ENCODE measurements at places on chromosomes 2 and 18. TPM values are rescaled to one million over a fixed set of nuclear protein-coding genes. Genes with fewer than 3 reads are reported as not detected.
A peak's percentile ranks its signal among the peaks of the same experiment; 100 is the strongest.

- no peaks in the 10 kb centered on the region for H3K36me3 ChIP-seq
- DNase-seq: no peak
- H3K27me3 ChIP-seq: no peaks in the 10 kb centered on the region
- H3K4me3 ChIP-seq: no peak overlapping the region
- no peak overlapping the region for H3K27ac ChIP-seq
- no peaks in the 10 kb centered on the region for H3K4me1 ChIP-seq
Measured at GRCh38 chr2:53512071-53512826, 255.4 kb upstream of the CHAC2 start.

- H3K27me3 ChIP-seq: no peaks in the 10 kb centered on the region
- no peak for DNase-seq
- no peak overlapping the region for H3K4me3 ChIP-seq
- no peaks in the 10 kb centered on the region for H3K36me3 ChIP-seq
- H3K4me1 ChIP-seq: no peaks in the 10 kb centered on the region
Measured at GRCh38 chr18:27825689-27826088, 351.2 kb downstream of the CDH2 start.

- no peaks in the 10 kb centered on the region for H3K36me3 ChIP-seq
- no peak overlapping the region for H3K4me3 ChIP-seq
- H3K27ac ChIP-seq: no peak overlapping the region
- no peaks in the 10 kb centered on the region for H3K27me3 ChIP-seq
- DNase-seq: no peak
Measured at GRCh38 chr2:10297959-10298531, 4.7 kb upstream of the HPCAL1 start.

DNA sequence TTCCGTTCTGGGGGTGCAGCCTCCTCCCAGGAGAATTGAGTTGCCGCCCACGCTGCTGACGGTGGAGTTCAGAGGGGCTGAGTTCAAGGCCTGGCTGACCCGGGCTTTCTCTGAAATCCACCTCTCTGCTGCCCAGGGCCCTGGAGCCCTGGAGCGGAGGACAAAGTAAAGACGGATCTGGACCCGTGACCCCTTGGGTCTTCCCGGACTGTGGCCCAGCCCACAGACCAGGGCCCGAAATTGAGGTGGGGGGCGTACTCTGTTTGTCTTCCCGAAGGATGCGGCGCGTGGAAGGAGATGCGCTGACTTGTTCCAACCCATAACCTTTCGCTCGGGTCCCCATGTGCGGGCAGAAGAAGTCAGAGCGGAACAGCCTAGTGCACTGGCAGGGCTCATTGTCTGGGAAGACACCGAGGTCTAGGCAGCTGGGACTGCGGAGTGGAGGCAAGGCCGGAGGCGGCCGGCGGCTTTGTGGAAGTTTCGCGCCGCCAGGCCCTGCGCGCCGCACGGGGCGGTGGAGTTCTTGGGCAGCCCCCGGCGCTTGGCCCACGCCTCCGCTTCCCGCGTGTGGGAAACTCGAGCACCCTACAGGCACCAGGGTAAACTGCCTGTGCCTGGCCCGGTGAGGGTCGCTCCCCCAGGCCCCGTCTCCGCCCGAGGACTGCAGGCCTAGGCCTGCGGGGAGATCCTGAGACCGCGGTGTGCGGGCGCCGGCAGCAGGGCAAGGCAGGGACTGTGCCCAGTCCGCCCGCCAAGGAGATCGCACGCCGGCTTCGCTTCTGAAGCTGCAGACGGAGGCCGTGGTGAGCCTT is 9.8 kb downstream of the POU3F3 start:
- H3K4me3 ChIP-seq: no peak overlapping the region
- no peak overlapping the region for H3K27ac ChIP-seq
- H3K27me3 ChIP-seq: peaks cover 100% of the 10 kb centered on the region
- DNase-seq: no peak
- peaks cover 30% of the 10 kb centered on the region for H3K4me1 ChIP-seq

Gene CPS1
- 6.8 TPM for total RNA-seq

- peaks cover 33% of the 10 kb centered on the region for H3K4me1 ChIP-seq
- no peaks in the 10 kb centered on the region for H3K36me3 ChIP-seq
- H3K27me3 ChIP-seq: no peaks in the 10 kb centered on the region
- H3K4me3 ChIP-seq: peak overlapping the region; percentile 99
- H3K27ac ChIP-seq: peak overlapping the region; percentile 98
Measured at GRCh38 chr2:203532957-203533658, 2.0 kb downstream of the RAPH1 start.

DNA sequence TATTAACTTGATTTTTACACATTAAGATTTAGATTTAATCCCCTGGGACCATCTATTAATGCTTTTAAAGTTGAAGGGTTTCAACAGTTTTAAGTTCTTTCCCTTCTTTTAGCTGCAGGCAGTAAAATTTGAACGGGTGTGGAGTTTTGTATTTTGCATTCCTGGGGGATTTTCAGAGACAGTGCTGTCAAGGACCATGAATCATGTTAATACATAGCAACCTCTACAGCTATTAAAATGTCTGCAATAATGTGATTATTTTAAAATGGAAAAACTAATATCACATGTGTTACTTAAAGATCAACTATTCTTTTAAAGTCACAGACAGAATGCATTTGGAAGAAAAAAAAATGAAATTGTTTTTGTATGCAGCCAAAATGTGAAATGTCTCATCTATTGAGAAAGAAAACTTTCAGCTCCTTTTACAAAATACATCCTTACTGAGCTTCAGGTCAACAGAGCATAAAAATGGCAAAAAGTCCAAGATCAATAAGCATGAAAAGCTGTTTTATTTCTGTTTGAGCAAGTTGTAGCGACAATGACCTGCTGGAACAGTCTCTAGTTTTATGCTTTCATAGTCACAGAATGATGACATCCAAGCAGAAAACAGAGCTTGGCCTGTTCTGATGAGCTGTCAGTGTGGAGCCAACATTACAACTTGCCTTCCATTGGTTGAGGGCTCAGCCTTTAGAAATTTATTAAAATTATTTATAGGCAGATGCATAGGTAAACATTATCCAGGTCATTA is 21.6 kb upstream of the ZNF521 start:
- DNase-seq: no peak
- peaks cover 2% of the 10 kb centered on the region for H3K4me1 ChIP-seq
- no peak overlapping the region for H3K27ac ChIP-seq
- no peak overlapping the region for H3K4me3 ChIP-seq

- H3K4me1 ChIP-seq: no peaks in the 10 kb centered on the region
- H3K36me3 ChIP-seq: no peaks in the 10 kb centered on the region
- peaks cover 5% of the 10 kb centered on the region for H3K27me3 ChIP-seq
- no peak overlapping the region for H3K27ac ChIP-seq
Measured at GRCh38 chr2:170339750-170340692, 162.1 kb downstream of the MYO3B start.

- H3K4me1 ChIP-seq: peaks cover 29% of the 10 kb centered on the region
- no peak overlapping the region for H3K4me3 ChIP-seq
- no peaks in the 10 kb centered on the region for H3K36me3 ChIP-seq
- no peaks in the 10 kb centered on the region for H3K27me3 ChIP-seq
- no peak for DNase-seq
- no peak overlapping the region for H3K27ac ChIP-seq
Measured at GRCh38 chr2:71930049-71930681, 217.5 kb downstream of the CYP26B1 start.

DNA sequence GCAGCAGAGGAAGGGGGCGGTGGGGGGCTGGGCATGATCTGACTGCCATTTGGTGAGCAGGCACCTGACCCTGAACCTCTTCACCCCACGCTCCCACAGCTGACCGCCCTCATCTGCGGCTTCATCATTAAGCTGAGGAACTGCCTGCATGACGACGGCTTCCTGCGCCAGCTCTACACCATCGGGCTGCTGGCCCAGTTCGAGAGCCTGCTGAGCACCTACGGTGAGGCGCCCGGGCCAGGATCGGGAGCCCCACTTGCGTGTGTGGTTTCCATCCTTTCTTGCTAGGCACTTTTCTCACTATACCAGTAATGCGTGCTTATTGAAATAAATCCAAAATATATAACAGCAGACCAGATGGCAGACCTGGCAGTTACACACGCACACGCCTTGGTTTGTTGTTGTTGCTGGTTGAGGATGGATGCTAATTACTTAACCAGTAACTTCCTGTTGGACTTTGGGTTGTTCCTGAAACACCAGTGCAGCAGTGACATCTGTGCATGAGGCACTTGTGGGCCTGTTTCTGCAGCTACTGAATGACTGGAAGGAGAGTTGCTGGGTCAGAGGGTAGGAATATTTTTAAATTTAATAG is 43.7 kb downstream of the COA5 start:
- H3K4me3 ChIP-seq: no peak overlapping the region
- no peak overlapping the region for H3K27ac ChIP-seq
- no peaks in the 10 kb centered on the region for H3K27me3 ChIP-seq

- H3K36me3 ChIP-seq: no peaks in the 10 kb centered on the region
- peaks cover 15% of the 10 kb centered on the region for H3K4me1 ChIP-seq
- no peak for DNase-seq
- no peaks in the 10 kb centered on the region for H3K27me3 ChIP-seq
Measured at GRCh38 chr2:65395621-65396347, 36.6 kb downstream of the SPRED2 start.

Gene LIMS2
- total RNA-seq: 40.0 TPM

GRCh38 chr2:138610201-138610953 is 108.8 kb downstream of the SPOPL start:
- no peaks in the 10 kb centered on the region for H3K36me3 ChIP-seq
- no peak overlapping the region for H3K27ac ChIP-seq
- DNase-seq: no peak
- H3K4me1 ChIP-seq: no peaks in the 10 kb centered on the region

DNA sequence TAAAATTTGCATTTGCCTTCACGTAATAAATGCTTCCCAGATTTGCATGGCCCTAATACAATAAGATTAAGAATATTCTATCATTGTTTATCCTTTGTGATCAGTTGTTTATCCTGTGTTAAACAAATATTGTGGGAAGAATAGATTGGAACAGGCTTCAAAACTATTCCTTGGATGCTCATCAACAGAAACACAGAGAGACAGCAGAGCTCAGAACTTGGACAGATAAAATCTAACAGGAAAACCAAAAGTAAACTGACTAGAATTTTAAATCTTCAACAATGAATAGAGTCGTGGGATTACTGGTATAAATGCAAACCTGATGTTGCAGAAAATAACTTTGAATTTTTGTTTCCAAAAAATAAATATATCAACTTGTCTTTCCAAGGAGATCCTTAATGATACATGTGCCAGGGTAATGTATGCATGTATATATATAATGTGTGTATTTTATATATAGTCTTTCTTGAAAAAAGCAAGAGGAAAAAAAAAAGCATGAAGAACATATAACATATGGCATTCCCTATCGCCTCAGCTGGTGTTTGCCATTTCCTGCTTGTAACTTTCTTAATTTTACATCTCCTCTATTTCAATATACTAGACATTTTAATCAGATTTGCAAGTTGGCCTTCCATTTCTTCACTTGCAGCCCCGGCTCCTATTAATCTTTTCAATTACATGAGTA is 59.9 kb upstream of the TANK start:
- no peak overlapping the region for H3K27ac ChIP-seq
- no peaks in the 10 kb centered on the region for H3K36me3 ChIP-seq
- H3K4me3 ChIP-seq: no peak overlapping the region
- H3K27me3 ChIP-seq: no peaks in the 10 kb centered on the region

GRCh38 chr2:216004697-216005283 is 8.6 kb downstream of the MREG start:
- no peaks in the 10 kb centered on the region for H3K36me3 ChIP-seq
- H3K27me3 ChIP-seq: no peaks in the 10 kb centered on the region
- no peak overlapping the region for H3K27ac ChIP-seq
- peaks cover 27% of the 10 kb centered on the region for H3K4me1 ChIP-seq
- no peak overlapping the region for H3K4me3 ChIP-seq

- no peak for DNase-seq
- peaks cover 8% of the 10 kb centered on the region for H3K27me3 ChIP-seq
- H3K4me3 ChIP-seq: no peak overlapping the region
- no peak overlapping the region for H3K27ac ChIP-seq
Measured at GRCh38 chr2:110874453-110875383, 142.3 kb downstream of the ACOXL start.

All from suprapubic skin (tissue), 4 donors.